Stimulated activated CD4-positive, alpha-beta T cell treated with anti-CD3 and anti-CD28 coated beads, Interleukin-4, amount 100 ng/mL, for 1 hour (primary cell): ENCODE measurements at places on chromosomes 7 and 10.
A peak's percentile ranks its signal among the peaks of the same experiment; 100 is the strongest.

- DNase-seq: no peak
Measured at GRCh38 chr10:8700689-8701088, 646.2 kb downstream of the GATA3 start.

DNA sequence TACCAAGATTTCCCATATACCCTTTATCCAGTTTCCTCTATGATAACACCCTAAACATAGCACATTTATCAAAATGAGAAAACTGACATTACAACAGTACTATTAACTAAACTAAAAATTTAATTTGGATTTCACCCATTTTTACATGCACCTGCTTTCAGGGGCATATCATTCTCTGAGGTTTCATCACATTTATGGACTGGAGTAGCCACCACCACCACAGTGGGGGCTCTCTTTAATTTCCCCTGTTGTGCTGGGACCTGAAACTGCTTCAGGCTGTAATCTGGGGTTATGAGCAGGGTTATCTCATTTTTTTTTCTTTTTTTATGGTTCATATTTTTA, 637.9 kb upstream of the DPP6 start:
- DNase-seq: no peak

DNA sequence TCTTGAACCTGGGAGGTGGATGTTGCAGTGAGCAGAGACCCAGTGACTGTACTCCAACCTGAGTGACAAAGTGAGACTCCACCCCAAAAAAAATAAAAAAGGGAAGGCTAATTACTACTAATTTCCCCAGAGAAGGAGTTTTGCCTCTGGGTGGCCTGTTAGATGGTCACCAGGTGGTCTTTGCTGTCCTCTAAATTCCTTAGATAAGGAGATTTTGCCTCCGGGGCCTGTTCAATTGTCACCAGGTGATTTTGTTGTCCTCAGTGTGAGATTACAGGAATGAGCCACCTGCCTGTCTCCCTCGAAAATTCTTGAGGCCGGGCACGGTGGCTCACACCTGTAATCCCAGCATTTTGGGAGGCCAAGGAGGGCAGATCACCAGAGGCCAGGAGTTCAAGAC, 24.4 kb upstream of the ZMIZ2 start:
- no peak for DNase-seq

DNA sequence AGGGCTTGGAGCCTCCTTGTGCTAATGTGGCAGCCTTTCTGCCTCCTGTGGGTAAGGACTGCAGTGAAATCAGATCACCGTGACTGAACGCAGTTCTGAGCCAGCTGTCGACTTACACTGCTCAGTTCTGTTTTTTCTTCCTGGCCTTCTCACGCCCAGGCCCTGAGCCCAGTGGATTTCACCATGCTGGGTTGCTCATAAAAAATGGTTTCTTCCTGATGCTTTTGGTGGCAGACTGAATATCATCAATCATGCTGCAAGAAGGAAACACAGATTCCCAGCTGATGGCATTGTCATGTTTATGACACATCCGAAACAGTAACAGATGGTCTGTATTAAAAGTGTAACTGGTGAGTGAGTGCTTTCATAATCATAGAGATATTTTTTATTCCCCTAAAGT, 389.6 kb downstream of the GALNT17 start:
- no peak for DNase-seq

GRCh38 chr7:96729820-96730219, 20.2 kb upstream of the SEM1 start:
- DNase-seq: no peak

DNA sequence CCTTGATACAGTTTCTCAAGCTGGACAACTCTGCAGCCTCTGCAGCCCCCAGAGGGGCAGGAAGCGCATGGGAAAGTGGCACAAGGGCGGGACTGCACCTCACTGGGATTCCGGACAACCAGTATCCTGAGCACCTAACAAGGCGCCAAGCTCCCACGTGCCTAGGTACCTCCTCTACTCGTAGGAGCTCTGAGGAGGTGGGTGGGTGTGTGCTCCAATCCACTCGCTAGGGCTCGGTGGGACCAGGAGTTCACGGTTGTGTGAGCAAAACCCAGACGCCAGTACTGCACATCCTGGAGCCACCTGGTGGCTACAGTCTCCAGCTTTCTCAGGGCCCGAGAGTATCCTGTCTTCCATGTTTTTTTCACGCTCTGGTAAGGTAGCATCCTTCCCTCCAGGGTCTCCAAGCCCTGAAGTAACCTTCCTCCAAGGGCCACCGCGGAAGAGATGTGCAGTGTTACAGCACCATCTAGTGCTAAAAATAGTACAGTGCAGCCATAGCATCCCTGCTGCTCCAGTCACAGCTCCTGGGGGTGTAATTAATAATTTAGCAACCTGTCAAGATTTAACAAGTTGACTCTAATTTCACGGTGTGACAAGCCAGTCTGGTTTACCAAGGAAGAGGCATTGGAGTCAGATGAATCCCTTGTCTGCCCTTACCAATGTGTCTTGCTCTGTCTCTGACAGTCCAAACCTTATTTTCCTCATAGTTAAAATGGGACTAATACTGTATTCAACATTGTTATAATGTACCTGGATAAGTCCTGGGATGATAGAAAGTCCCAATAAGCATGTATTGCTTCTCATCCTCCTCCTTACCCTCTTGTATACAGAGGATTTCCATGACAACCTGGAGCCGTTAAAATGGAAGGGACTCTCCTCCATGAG, 70.4 kb downstream of the HERPUD2 start:
- peak; percentile 21 for DNase-seq

- DNase-seq: no peak
Measured at GRCh38 chr7:47724335-47724982, 142.5 kb upstream of the TNS3 start.

GRCh38 chr7:43408981-43409380, 173.9 kb upstream of the STK17A start:
- DNase-seq: no peak

GRCh38 chr7:156386097-156386496, 254.5 kb upstream of the RNF32 start:
- no peak for DNase-seq

- no peak for DNase-seq
Measured at GRCh38 chr10:2020836-2021235, 283.5 kb upstream of the ADARB2 start.

- DNase-seq: no peak
Measured at GRCh38 chr7:149097088-149097487, 6.6 kb upstream of the ZNF786 start.

DNA sequence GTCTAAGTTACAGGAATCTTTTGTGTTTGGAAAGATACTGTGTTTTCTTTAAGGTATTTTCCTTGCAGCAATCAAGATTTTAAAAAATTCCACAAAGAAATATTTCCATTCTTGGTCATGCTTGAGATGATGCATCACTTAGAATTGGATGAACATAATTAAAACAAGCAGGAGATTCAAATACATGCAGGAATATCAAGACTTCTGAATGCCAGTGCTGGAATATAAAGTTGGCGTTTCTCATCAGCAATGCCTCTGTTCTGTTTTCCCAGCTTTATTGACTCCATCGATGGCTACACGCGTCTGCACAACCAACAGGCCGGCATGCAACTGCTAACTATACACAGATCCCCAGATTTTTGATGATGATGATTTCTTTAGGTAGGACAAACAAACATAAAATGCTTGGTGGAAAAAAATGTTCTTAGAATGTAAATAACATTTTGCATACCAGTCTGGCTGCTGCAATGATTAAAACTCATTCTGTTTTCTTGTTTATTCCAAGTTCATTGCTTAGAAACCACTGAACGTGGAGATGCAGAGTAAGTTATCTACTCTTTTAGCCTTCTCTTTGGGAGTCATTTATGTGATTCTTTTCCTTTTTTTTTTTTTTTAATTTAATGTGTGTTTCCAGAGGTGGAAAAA, 91.3 kb upstream of the FAM171A1 start:
- no peak for DNase-seq

DNA sequence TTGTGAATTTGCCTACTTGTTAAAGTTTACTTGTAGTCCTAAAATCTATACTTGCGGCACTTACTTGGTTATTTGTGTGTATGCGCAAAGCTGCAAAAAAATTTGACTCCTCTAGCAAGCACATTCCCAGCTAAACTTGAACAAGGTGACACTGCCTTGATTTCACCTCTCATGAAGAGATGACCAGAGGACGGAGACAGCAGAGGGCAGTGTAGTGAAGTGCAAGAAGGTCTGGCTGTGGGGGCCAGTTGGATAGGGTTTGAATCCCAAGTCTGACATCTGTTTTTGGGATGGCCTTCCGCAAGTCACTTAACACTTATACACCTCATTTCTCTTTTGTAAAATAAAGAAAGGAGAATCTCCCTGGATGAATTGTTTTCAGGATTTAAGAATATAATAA, 15.7 kb downstream of the SLK start:
- no peak for DNase-seq

DNA sequence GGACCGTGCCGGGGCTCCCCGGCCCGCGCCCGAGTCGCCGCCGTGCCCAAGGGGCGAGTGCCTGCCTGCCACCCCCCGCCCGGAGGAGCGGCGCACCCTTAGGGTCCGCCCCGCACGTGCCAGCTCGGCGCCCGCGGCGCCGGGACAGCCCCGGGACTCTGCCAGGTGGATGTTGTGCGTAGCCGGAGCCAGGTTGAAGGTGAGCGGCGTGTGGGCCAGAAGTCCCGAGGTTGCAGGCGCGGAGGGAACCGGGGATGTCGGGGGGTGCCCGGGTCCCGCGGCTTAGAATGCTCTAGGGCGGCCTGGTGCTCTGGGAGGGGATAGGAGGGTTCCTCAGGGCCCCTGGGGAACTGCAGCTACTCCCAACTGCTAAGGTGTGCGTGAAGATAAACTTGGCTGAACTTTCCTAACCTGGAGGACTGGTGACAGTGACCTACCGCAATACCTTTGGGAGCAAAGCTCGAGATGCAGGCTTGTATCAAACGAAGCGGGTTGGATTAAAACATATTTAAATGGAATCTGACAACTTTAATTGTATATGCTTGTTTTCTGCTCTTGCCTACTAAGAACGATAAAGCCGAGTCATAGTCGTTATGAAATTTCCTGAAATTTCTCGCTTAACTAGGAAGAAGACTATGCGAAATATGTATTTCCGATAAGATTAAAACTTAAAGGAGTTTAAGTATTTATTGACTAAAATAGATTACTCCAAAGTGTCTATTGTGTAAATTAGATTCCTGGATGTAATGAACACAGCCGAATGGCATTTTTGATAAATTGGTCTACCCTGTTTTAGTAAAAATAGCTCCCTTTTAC, at the start of gene CUX1:
CUX1 (plus strand) TSS at position 156 of the 816 bp plus-strand sequence; CDS start at position 170, 14 bp downstream.
- peak; percentile 47 for DNase-seq

- no peak for DNase-seq
Measured at GRCh38 chr7:97025983-97026714, 1.5 kb upstream of the DLX5 start.

DNA sequence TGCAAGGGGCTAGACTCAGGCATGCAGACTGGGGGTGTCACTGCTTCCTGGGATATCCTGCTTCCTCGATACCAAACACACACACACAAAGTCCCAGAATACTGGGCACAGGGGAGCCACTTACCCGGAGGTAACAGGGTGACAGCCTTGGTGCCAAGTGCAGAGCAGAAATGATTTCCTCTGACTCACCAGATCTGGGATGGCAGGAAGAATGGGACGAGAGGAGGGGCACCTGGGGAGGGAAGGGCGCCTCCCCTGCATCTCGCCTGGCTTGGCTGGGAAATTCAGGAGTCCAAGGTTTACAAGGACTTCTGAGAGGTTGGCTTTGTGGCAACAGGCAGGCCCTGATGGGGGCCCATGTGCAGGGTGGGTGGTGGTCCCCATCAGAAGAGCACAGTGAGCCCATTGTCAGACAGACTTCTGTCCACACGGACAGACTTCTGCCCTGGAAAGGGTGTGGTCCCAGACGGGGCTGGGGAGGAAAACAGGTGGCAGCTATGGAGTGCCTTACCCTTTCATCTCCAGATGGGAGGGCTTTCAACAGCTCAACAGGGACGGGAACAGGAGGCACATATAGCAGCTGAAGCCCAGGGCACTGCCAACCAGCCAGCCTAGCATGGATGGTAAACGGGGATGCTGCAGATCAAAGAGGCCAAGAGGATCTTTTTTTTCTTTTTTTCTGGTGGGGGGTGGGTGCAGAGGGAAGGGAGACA, 9.7 kb upstream of the CCL24 start:
- DNase-seq: no peak

GRCh38 chr10:119415536-119416503, 126.7 kb downstream of the RGS10 start:
- DNase-seq: no peak

- DNase-seq: no peak
Measured at GRCh38 chr7:130473876-130474275, 18.0 kb upstream of the MEST start.

DNA sequence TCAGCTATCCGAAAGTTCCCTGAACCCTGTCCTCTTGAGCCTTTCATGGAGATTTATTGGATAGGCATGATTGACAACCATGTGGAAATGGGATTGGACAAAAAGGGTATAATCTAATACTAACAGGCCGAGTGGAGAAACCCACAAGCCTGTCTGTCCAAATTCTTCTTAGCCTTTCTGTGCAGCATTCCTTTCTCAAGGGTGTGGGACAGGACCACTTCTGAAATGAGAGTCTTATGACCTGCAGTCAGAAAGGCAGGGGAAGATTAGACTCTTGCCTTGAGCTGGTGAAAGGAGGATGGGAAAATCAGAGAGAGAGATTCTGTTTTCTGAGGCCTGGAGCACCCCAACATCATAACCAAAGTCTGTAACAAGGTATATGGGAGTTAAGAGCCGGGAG, 85.5 kb downstream of the MAPK8 start:
- no peak for DNase-seq

DNA sequence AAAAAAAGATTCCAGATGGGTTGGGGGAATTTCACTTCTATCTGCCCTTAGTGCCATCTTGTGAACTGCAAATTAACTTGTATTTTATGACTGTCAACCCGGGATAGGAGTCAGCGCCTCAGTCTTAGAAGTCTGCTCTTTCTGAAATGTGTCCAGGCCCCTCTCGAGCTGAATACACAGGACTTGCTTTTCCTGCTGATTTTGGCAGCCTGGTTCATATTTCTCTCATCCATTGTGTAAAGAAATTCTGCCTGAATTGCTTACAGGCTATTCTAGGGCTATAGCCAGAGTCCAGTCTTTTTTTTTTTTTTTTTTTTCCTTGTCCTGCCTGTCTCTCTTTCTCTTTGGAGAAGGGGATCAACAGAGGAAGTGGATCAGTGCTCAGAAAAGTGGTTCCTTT, 24.6 kb downstream of the GATA3 start:
- no peak for DNase-seq

GRCh38 chr7:37694208-37695094, 10.9 kb downstream of the GPR141 start:
- DNase-seq: no peak

DNA sequence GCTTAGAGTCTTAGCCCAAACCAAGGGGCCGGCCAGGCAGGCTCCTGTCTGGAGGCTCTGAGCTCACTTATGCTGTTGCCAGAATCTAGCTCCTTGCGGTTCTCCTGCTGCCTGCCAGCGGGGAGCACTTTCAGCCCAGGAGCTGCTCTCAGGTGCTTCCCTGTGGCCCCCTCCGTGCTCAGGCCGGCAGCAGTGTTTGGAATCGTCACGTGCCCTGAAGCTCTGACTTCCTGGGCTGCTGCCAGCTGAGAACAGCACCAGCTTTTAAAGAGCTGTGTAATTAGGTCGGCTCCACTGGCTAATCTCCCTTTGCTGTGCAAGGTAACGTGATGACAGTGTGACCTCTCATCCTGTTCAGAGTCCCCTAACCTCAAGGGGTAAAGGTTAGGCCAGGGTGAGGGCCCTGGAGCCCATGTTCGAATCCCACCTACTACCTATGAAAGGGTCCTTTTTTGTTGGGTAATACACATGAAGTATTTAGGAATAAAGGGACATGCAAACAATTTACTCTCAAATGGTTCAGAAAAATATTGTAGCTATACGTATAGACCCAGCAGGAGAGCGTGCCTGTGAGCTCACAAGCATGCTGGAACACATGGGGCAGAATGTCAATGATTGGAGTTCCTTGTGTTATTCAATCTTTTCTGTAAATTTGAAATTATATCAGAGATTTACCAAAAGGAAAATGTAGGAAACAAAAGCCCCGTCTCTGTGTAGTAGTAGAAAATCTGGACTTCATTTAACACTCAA, 16.6 kb downstream of the ZNF862 start:
- DNase-seq: no peak
